ENCODE measurements at places on chromosomes 11 and 22.

DNA sequence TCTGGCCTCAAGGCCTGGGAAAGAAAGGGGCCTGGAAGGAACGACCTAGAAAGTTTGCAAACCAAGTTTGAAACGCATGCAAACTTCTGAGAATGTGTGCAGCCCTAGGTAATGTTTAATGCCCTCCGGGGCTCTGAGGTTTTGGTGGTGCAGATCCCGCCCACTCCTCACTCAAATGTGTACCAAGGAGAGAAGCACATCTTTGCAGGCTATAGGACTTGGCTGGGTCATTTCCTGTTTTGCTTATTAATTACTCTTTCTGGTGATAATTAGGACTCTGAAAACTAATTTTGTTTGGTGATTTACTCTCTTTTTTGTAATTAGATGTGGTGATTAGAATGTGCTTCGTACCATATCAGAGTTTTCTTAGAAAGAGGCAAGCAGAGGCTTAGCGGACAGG is 625.9 kb upstream of the CADM1 start:
- DNase-seq = no peak

DNA sequence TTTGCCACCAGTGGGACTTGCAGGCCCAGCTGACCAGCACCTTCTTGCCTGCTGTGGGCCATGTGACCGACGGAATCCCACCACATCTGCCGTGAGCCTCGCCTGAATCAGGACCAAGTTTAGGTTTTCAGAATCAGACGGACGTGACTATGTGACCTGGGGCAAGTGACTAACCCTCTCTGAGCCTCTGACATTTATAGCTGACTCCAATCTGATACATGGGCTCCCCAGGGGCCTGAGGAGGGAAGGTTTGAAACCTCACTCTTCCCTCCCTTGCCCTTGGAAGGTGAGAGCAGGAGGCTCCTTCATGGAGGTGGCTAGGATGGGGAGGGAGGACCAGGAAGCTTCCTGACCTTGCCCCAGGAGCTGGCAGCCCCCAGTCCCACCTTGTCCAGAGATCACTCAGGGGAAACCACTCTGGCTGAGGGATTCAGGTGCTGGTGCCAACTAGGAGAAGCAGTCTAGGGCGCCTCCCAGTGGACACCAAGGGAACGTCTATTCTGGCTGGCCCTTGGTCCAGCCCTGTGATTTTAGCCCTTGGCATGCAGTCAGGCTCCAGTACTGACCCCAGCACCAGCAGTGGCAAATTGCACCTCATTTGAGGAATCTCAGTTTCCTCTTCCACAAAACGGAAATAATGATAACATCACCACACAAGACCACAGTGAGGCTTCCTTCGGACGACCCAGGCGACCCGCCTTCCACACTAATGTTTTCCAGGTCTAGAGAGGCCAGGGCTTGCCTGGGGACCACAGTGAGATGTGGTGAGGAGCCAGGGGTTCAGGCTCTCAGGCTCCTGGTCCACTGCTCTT is 47.2 kb upstream of the SYT7 start:
- DNase-seq = no peak

DNA sequence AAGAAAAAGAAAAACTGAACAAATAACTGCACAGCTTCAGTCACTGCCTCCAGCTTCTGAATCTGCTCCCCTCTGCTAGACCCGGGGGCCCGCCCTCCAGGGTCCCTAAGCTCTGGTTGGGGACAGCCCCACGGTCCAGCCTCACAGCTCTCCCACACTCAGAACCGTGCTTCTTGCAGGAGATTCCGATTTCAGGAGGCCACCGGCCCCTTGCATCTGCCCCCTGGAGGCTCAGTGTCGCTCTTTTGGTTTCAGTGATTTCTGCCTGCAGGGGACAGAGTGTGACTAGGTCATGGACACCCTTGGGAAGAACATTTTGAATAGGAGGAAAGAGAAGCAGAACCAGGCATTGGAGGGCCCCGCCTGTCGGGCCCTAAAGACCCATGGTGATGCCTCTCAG is 23.1 kb upstream of the RPS3 start:
- no peak for DNase-seq

- no peak for DNase-seq
Observed at GRCh38 chr11:75823946-75824345, 8.9 kb downstream of the UVRAG start.

DNA sequence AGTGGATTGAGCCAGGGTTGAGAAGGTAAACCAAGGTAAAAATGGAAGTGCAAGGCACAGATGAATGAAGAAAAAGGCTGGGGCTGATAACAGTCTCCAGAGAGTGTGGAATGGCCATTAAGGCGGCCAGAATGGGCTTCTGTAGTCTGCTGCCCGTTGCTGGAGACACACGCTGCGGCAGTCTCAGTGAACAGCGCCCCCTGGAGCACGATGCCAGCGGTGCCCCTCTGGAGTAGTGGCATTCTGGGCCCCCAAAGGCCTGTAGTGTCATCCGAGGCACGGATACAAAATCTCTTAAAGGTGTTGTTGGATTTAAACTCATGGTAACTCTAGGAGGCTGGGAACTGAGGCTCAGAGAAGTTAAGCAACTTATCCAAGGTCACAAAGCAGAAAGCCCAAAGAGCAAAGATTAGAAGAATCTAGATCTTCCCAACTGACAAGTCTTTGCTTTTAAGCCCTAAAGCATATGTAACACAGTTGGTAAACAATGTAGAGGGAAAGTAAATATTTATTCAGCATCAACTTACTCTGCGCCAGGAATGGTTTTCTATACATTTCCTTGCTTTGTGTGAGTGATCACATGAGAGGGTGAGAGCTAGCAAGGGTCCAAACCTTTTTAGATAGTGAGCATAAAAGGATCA is 18.2 kb downstream of the KCNJ1 start:
- DNase-seq = peak; percentile 28

GRCh38 chr11:84501750-84502149 is 1125.4 kb downstream of the DLG2 start:
- no peak for DNase-seq

All from activated naive CD4-positive, alpha-beta T cell (primary cell).